Right ventricle myocardium superior (tissue), 1 donor: ENCODE measurements at places on chromosomes 3 and 15. TPM values are rescaled to one million over a fixed set of nuclear protein-coding genes. Genes with fewer than 3 reads are reported as not detected.

GRCh38 chr15:88834211-88834812 lies 31.1 kb downstream of the ACAN start:
- peak; percentile 70 for DNase-seq

- no peak for DNase-seq
These were observed 208.3 kb downstream of the TJP1 start for GRCh38 chr15:29613951-29614382.

CCR9 gene
- total RNA-seq, result not detected

DNA sequence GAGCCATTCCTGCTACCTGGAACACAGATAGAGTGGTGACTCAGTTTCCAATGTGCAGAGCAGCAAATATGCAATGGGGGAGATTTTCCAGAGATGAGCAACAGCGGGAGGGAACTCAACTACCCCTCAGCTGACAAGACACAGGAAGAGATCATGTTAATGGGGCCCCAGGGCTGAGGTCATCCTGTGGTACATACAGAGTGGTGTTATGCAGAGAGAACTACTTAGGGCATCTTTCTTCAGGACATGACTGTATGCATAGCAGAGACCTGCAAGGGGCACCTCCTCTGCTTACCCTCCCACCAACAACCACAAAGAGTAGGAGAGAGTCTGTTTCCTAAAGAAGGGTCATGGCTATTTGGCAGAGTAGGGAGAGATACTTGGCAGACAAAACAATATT lies 6.8 kb upstream of the TBC1D5 start:
- no peak for DNase-seq
